ENCODE measurements at places on chromosomes 1 and 21.

DNA sequence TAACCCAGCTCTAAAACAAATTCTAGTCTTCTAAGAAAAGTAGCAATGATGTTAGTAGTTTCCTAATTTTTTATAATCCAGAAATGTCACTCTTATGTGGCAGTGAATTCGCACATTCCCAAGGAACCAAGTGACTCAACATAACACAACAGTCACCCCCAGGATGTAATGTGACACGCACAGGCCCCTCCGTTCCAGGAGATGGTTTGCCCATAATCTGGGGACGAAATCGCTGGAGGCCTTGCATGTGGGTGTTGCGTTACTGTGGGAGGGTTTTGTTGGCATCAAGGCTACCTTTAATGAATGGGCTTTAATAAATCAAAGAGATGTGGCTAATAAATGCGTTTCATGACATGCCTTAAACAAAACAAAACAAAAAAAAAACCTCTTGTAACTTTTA lies 50.9 kb downstream of the EVA1C start:
- DNase-seq: no peak

GRCh38 chr1:234535218-234535617 lies 56.2 kb upstream of the TARBP1 start:
- DNase-seq: no peak

GRCh38 chr1:3111348-3112021 lies 42.5 kb downstream of the PRDM16 start:
- DNase-seq: no peak

- no peak for DNase-seq
Measured at GRCh38 chr1:39646232-39647081, 7.0 kb upstream of the HEYL start.

- no peak for DNase-seq
Measured at GRCh38 chr1:46623743-46624644, 7.4 kb upstream of the MOB3C start.

GRCh38 chr1:52168373-52169080 lies 26.6 kb downstream of the ZFYVE9 start:
- no peak for DNase-seq

GRCh38 chr1:11908095-11908675 lies 18.0 kb downstream of the KIAA2013 start:
- no peak for DNase-seq

Data from mucosa of descending colon (tissue), 3 donors.